ENCODE measurements at places on chromosomes 7 and 10.
A peak's percentile ranks its signal among the peaks of the same experiment; 100 is the strongest.

- DNase-seq, result peak; percentile 16
Observed at GRCh38 chr7:20541608-20542349, 73.7 kb upstream of the ABCB5 start.

DNA sequence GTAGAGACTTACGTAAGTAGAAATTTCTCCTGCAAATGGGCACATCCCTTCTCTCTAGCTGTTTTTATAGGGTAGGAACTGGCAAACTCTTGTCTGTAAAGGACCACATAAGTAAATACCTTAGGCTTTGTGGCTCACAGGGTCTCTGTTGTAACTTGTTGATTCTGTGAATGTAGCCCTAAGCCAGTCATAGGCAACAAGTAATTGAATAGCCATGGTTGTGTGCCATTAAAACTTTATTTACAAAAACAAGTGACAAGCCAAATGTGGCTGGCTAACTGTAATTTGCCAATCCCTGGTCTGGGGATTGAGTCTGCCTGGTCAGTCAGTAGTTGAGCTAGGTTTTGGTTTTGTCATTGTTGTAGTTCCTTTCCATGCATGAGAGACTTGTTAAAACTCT lies 5.3 kb upstream of the KLF6 start:
- DNase-seq, result no peak

DNA sequence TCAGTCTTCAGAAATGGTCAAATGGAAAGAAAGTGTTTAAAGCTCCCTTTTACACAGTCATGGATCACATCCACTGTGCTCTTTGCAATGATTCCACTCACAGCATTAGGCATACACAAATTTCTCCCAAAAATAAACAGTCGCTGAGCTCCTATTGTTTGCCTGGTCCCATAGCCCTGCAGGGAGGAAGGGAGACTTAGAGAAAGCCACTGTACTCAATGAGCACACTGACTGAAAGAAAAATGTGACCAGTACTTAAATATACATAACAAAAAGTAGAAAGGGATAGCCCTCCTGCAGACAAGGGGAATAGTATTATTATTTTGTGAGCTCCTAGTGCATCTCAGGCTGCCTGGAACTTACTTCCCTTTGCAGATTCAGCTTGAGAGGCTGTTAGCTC lies 853.2 kb downstream of the GRID1 start:
- DNase-seq, result no peak

DNA sequence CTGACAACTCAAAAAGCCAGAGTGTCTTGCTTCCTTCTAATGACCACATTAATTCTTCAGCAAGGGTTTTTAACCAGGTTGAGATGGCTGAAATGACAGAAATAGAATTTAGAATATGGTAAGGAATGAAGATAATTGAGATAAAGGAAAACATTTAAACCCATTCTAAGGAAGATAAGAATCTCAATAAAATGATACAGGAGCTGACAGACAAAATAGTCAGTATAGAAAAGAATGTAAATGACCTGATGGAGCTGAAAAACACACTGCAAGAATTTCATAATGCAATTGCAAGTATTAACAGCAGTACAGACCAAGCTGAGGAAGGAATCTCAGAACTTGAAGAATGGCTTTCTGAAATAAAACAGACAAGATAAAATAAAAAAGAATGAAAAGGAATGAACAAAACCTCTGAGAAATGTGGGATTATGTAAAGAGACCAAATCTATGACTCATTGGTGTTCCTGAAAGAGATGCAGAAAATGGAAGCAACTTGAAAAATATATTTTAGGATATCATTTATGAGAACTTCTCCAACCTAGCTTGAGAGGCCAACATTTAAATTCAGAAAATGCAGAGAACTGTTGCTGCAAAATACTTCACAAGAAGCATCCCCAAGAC lies 87.1 kb downstream of the SAMD9 start:
- DNase-seq, result no peak

- DNase-seq, result no peak
Observed at GRCh38 chr7:158646766-158647474, 57.7 kb downstream of the NCAPG2 start.

- DNase-seq, result no peak
Observed at GRCh38 chr10:19580691-19581090, 235.5 kb upstream of the PLXDC2 start.

GRCh38 chr10:33463011-33463410 lies 128.5 kb upstream of the NRP1 start:
- no peak for DNase-seq
